ENCODE measurements at places on chromosomes 13 and 19.

DNA sequence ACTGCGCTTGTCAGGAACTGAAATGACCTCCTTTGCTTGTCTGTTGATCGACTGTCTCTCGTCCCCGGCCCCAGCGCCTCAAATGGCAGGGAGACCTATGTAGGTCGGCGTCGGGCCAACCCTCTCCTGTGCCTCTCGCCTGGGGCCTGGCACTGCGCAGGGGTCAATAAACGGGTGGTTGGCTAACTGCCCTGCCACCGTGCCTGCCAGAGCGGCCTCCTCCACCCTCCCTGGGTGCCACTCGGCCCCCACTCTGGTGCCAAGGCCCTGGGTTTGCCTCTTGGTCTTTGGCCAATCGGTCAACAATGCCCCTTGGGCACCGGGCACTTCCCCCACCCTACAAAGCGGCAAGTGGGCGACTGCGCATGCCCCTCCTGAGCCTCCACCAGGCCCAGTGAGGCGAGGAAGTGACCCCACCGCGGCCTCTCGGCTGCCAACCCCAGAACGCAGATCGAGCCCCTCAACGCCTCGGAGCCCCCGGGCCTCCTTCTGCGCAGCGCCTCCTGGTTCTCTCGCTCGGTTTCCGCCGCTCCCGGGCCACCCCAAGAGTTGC, 1.1 kb downstream of the KEAP1 start:
- no peak for DNase-seq

DNA sequence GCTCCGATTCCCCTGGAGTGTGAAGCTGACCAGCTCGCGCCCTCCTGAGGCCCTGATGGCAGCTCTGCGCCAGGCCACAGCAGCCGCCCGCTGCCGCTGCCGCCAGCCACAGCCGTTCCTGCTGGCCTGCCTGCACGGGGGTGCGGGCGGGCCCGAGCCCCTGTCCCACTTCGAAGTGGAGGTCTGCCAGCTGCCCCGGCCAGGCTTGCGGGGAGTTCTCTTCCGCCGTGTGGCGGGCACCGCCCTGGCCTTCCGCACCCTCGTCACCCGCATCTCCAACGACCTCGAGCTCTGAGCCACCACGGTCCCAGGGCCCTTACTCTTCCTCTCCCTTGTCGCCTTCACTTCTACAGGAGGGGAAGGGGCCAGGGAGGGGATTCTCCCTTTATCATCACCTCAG, 20.3 kb downstream of the CKM start:
- DNase-seq = no peak

DNA sequence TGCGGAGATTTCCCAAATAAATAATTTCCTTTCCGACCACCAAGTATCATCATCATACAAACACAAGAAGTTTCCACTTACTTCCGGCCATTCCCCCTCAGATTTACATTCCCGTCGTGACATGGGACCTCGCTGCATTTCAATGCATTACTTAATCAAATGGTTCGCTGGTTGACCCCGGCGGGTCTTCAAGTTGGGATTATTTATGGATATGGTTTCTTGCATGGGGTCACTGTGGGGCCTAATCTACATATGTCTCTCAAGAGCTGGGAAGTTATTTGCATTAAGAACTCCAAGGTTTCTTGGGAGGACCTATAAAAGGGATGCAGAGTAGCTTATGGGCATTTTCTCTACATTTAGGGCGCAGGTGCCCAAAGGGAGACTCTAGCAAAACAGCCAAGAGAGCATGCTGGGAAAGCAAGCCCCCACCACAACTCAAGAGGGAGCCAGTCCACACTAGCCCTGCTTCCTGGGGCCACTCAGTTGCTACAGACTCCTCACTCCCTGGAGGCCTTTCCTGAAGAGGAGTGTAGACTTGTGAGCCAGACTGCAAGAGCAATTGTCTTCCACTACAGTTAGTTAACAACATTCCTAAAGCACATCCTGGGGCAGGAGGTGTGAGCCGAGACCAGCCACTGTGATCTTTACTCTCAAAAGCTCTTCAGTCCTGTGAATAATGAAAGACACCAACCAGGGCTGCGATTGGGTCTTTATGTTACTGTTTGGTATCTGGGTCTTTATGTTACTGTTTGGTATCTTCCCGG, 125.3 kb downstream of the KATNAL1 start:
- DNase-seq = no peak

DNA sequence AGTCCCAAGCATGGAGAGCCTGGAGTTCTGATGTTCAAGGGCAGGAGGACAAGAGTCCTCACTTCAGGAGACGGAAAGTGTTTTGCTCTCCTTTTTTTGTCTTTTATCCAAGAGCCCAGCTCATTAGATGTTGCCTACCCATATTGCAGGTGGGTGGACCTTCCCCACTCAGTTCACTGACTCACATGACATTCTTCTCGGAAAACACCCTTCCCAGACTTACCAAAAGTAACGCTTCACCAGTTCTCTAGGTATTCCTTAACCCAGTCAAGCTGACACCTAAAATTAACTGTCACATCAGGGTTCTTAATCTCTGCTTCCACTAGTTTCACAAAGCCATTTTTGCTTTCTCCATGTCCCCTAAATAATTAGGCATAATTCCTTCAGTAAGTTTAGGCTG, 2215.4 kb upstream of the PCDH20 start:
- no peak for DNase-seq

DNA sequence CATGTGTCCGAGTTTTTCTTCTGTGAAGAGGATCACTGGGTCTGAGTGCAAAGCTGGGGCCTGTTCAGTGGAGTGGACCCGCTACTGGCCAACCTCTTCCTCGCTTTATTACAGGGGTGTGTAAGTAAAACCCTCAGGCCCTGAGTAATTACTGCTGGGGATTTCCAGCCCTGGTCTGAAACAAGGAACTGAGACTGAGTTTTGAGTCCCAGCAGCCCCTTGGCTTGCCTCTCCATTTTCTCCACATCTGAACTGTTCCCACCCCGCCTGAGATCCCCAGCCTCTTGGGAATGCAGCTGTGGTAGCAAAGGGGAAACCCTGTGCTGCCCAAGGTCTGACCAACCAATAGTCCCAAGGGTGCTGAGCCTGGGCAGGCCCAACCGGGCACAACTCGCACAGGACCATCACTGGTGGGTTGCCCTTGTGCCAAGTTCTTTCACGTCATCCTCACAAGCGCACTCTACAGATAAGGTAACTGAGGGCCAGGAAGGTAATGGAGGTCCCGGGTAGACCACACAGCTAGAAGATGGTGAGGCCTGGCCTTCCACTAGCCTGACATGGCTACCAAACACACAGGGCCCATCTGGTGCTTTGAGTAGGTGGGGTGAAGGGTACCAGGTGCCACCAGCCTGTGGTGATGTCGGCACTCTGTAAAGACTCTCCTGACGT, 13.7 kb upstream of the SLC35E1 start:
- peak; percentile 92 for DNase-seq

DNA sequence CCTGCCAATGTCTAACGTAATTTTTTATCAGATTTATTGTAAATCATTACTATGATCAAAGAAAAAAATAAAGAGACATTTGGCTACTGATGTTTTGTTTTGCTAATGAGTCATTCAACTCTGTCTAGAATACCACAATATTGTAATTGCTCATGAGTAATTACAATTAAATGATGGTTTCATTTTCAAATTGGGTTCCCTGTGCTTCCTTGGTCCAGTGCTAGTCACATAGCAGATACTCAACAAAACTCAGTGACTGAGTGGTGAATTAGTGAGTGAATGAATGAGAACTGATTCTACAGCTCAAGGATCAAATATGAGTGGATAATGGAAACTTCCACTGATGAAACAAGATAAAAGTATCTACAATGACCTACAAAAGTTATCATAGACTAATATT, 304.7 kb downstream of the POU4F1 start:
- no peak for DNase-seq

DNA sequence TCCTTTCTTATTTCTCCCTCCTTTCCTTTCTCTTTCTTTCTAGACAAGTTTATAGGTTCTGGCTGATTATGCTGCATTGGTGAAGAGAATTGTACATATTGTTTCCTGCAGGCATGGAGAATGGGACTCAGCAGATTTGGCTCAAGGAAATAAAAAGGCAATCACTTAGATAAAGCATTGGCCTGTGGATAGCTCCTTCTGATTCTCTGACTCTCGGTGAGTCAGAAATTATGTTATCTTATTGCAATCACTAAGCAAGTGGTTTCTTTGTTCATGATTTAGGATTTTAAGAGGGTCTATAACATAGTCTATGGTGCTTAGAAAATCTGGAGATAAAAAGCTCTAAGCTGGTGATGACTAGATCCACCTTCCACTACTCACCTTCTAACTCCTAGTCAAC, 54.0 kb upstream of the POSTN start:
- no peak for DNase-seq

- DNase-seq = no peak
Observed at GRCh38 chr19:5425260-5425659, 30.0 kb upstream of the ZNRF4 start.

DNA sequence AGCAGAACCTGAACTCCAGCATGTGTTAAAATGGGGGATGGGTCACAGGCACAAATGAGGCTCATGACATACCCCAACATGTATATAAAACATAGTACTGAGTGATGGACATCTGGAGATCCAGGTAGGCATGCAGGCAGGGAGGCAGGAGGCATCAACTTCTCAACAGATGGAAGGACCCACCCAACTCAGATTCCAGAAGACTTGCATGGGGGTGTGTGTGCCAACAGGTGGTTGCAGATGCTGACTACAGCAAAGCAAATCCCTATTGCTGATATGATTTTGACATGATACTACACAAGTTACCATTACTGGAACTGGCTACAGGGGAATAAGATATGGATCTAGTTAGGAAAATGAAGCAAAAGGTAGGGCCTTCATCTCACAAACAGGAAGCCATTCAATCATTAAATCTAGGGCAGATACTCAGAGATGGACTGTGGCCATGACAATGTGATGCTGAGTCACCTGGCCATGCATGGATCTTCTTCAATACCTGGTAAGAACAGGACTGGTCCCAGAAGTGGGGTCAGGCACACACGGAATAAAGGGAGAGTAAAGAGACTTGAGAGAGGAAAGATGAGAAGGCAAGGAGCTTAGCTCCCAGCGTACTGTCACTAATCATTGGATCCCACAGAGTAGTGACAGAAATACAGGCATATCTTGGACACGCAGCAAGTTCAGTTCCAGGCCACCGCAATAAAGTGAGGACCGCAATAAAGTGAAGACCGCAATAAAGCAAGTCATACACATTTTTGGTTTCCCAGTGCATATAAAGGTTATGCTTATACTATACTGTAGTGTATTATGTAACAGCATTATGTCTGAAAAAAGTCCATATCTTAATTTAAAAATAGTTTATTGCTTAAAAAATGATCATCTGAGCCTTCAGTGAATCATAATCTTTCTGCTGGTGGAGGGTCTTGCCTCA, 91.3 kb downstream of the USP12 start:
- no peak for DNase-seq

- no peak for DNase-seq
Observed at GRCh38 chr13:31072041-31072440, 89.7 kb downstream of the HSPH1 start.

GRCh38 chr13:113915786-113916329, 52.0 kb upstream of the GAS6 start:
- no peak for DNase-seq

GRCh38 chr13:102700088-102701031, 5.5 kb upstream of the METTL21C start:
- no peak for DNase-seq

DNA sequence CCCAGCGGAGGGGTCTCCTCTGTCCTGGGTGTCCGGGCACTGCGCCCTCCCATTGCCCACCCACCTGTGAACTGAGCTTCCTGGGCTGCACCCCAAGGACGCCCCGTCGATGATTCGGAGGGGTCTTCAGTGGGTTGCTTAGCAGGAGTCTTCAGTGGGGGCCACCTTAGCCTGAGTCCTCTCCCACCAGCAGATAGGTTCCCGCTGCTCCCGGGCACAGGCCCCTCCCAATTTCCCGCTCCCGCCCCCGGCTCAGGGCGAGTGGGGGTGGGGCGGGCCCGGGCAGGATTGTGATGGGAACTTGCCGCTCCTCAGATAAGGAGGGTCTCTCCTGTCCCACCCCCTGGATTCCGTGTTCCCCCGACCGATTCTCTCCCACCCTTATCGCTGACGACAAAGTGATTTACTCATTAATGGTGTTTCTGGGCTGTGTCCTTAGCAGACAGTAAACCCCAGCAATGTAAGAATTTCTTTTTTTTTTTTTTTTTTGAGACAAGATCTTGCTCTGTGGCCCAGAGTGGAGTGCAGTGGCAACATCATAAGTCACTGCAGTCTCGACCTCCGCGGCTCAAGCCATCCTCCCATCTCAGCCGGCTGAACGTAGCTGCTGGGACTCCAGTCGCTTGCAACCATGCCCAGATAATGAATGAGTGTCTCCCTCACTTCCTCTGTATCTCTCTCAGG, 655 bp upstream of the S1PR5 start:
- DNase-seq = peak; percentile 42

GRCh38 chr13:113792886-113793717, 34.1 kb downstream of the TMEM255B start:
- DNase-seq = no peak

- DNase-seq = peak; percentile 11
Observed at GRCh38 chr19:16025108-16026101, 50.9 kb upstream of the TPM4 start.

DNA sequence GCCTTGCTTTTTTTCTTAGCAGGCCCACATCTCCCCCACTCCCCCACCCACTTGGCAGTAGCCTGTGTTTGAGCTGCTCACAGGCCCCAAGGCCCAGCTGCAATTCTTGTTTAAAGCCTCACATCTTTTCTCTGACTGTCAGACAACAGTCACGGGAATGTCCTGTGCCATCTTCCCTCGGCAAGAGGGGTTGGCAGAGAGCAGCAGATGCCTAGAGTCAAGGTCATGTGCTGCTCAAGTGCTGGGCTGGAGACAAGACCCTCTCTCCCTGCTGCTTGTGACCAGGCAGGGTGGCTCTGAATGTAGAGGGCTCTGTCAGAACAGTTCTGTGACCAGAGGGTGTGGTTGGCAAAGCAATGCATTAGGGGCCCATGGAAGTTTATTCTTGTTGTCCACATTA, 47.4 kb downstream of the BBC3 start:
- no peak for DNase-seq

- DNase-seq = peak; percentile 40
Observed at GRCh38 chr13:26186995-26187394, 35.1 kb downstream of the RNF6 start.
